Stimulated activated CD4-positive, alpha-beta T cell treated with anti-CD3 and anti-CD28 coated beads, Interleukin-15, amount 100 ng/mL, for 1 hour (primary cell): ENCODE measurements at places on chromosomes 6 and 20.

- DNase-seq: no peak
Measured at GRCh38 chr6:13407709-13408695, 79.4 kb downstream of the GFOD1 start.

DNA sequence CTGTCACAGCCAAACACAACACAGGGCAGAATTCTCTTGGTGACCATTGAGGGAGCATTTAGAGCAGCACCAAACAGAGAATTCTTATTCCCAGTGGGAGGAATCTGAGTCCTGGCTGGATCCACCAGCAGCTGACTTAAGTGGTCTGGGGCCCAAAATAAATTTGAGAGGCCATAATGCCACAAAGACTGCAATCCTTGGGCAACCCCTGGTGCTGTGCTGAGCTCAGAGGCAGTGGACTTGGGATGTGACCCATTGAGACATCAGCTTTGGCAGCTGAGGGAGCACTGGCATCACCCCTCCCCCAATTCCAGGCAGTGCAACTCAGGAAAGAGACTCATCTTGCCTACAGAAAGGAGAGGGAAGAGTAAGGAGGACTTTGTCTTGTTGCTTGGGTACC is 48.6 kb upstream of the THBS2 start:
- no peak for DNase-seq

GRCh38 chr6:1381481-1382330 is 7.7 kb upstream of the FOXF2 start:
- DNase-seq: peak; percentile 60

- no peak for DNase-seq
Measured at GRCh38 chr6:108106694-108107093, 32.2 kb upstream of the OSTM1 start.

- peak; percentile 88 for DNase-seq
Measured at GRCh38 chr6:13574149-13574570, 241 bp upstream of the SIRT5 start.

DNA sequence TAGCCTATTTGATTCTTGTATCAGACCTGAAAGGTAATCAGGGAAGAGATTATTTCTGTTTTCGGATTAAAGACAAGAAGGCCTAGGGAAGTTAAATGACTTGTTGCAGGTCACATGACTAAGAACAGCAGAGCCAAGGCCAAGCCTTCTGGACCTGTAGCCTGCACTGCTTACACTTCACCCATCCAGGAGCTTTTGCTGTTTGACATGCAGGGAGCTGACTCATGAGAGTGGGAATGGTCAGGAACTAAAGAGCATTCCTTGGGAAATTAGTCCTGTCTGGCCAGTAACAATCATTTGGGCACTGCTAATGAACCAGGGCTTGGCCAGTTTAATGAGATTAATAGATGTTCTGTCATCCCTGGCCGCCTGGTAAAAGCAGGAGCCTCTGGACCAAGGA is 46.8 kb downstream of the EIF2S2 start:
- DNase-seq: no peak

GRCh38 chr20:25125636-25126035 is 43.7 kb upstream of the VSX1 start:
- no peak for DNase-seq

DNA sequence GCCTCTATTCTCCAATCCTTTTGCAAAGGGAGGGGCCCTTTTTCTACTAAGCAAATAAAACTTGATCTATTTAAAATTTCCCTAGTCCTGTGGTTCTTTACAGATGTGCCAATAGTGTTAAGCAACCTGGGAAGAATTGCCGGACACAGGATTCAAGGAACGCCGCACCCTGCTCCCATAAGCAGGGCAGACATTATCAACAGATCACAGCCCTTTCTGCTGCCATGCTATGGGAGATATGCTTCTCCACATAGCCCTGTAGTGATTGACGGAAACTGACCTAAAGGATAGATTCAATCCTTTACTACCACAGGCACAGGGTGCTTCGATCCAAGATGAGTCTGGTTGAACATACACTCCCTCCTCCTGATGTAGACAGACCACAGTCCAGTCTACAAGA is 118.4 kb upstream of the TRAF3IP2 start:
- no peak for DNase-seq

- DNase-seq: no peak
Measured at GRCh38 chr6:162026843-162027242, 700.7 kb downstream of the PRKN start.

- no peak for DNase-seq
Measured at GRCh38 chr6:43505718-43506117, 4.4 kb downstream of the LRRC73 start.

- DNase-seq: no peak
Measured at GRCh38 chr20:23412026-23412425, 9.3 kb downstream of the NAPB start.

DNA sequence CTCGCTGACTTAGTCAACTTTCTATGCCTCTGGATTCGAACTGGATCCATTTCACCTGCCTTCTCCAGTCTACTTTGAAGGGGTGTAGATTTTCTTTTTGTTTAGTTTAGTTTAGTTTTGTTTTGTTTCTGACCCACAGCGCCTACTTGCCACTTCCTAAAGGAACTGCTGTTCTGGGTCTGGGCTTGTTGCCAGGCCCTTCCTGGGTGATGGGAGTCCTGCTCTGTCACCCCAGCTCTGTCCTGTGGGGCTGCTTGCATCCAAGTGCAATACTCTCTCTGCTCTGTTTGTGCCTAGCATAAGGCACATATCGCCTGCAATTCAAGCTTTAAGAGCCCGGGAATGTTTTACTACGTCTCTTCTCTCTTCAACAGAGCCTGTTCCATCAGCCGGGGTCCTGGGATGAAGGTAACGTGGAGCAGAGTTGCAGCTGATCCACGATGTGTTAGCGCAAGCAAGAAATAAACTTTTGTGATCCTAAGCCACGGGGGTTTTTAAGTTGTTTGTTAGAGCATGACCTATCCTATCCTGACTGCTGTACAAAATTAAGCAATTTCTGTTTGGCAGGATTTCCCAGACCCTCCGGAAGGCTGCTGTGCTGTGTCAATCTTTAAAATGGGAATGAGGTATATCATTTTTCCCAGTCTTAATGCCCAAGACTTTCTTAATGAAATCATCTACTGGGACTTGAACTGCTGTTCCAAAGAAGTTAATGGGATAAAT is 30.9 kb upstream of the TAGAP start:
- DNase-seq: no peak

DNA sequence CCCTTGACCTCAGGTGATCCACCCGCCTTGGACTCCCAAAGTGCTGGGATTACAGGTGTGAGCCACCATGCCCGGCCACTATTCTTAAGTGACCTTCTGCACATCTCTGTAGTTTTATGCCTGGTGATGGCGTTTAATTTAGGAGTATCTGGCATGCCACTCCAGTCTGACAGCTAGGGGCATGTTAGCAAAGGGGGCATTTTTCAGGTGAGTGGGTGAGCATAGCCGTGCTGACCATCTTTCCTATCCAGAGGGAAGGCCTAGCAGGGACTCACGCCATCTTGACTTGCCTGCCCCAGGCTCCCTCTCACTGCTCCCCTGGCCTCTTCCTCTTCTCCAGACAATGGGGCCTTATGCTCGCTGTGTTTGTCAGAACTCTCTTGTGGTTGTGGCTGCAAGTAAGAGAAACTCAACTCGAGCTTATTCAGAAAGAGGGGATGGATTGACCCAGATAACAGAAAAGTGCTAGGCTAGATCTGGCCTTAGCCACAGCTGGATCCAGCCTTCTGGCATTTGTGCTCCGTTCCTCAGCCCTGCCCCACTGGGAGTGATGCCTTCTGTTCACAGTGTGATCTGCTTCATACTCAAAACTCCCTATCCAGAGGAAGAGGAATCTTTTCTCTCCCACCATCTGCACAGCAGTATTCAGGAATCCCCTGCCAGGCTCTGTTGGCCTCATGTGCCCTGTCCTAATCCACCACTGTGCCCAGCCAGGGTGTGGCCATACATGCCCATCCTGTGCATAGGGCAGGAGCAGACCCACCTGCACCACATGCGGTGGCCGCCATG is 174.5 kb upstream of the AKAP12 start:
- no peak for DNase-seq

- no peak for DNase-seq
Measured at GRCh38 chr6:23633996-23634395, 492.0 kb upstream of the NRSN1 start.

DNA sequence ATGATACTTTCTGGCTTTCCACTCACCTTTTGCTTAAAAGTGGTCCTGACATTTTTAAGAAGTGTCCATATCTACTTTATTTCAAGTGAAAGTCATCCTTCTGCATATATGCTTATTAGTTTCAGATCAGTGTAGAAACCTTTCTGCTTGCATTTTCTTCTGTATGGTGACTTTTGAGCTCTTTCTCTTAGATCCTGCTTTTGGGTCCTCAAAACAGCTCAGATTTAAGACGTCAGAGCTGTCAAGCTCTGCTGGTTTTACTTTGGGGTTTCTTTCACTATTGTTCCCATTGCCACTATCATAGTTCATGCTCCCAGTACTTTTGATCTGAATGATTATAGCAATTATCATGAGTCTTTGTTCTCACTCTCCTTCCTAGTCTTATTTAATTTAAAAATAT is 41.7 kb downstream of the BCKDHB start:
- DNase-seq: no peak

- no peak for DNase-seq
Measured at GRCh38 chr6:82534876-82535275, 171.3 kb downstream of the TPBG start.

GRCh38 chr20:61567204-61567603 is 315.1 kb downstream of the CDH4 start:
- no peak for DNase-seq

GRCh38 chr6:112281821-112282615 is 27.7 kb upstream of the LAMA4 start:
- no peak for DNase-seq

GRCh38 chr20:25117990-25118389 is 36.0 kb upstream of the VSX1 start:
- DNase-seq: no peak

GRCh38 chr6:156992020-156992804 is 215.0 kb downstream of the ARID1B start:
- no peak for DNase-seq

DNA sequence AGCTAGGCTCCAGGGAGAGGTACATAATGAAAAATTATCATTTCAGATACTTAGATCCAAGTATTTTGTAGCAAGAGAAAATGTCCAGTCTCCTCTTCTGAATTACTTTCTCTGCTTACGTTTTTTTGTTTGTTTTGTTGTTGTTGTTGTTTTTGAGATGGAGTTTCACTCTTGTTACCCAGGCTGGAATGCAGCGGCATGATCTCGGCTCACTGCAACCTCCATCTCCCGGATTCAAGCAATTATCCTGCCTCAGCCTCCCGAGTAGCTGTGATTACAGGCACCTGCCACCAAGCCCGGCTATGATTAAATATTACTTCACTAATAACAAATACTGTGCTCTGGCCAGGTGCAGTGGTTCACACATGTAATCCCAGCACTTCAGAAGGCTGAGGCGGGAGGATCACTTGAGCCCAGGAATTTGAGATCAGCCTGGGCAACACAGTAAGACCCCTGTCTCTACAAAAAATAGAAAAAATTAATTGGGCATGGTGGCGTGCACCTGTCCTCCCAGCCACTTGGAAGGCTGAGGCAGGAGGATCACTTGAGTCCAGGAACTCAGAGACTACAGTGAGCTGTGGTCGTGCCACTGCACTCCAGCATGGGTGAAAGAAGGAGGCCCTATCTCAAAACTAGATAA is 155.0 kb upstream of the JARID2 start:
- no peak for DNase-seq

DNA sequence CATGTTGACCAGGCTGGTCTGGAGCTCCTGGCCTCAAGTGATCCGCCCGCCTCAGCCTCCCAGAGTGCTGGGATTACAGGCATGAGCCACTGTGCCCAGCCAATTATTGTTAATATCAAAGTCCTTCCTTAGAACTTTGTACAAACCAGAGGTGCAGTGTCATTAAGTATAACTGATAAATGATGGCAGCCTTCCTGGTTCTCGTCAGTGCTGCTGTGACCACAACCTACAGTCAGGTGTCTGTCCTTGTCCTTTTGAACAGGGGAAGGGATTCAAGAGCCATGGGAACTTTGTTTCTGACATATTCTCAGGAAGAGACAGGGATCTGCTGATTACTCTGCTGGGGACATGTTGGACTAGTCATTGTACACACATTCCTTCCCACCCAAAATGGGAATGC is 103.2 kb upstream of the TIAM2 start:
- no peak for DNase-seq

DNA sequence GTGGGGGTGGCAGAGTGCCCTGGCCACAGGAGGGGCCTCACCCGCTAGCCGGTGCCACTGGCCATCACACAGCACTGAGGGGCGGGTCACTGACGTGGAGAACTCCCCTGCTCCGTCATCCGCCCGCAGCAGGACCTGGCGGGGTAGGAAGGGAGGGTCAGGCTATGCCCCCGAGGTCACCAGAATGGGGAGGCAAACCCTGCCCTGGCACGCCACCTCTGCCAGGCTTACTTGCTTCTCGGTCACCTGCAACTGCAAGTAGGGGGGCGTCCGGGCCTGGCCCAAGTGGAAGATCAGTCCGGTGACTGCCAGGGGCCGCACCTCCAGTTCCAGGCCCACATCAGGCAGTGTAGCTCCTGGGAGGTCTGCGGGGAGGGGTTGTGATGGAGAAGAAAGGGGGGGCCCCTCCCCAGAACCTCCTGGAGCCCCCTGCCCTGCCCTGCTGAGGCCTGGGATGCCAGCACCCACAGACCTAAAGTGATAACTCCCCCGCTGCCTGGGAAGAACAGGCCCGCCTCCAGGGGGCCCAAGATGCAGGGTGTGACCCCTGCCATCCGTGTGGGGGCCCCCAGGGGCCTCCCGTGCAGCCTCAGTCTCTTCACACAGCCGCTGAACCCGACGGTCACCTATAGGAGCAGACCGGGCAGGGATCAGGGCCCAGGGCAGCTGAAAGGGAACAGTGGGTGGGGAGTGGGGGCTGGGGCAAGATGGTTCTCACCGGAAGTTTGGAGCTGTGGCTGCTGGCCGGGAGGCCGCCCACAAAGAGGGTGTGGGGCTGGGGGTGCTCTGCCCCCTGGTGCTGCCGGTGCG is 7.4 kb downstream of the ADRM1 start:
- no peak for DNase-seq

GRCh38 chr6:131215219-131215618 is 80.0 kb downstream of the AKAP7 start:
- DNase-seq: no peak
